ENCODE measurements at places on chromosomes 2 and 18.

GRCh38 chr2:231905026-231905425 is 21.2 kb downstream of the NPPC start:
- no peak for DNase-seq

DNA sequence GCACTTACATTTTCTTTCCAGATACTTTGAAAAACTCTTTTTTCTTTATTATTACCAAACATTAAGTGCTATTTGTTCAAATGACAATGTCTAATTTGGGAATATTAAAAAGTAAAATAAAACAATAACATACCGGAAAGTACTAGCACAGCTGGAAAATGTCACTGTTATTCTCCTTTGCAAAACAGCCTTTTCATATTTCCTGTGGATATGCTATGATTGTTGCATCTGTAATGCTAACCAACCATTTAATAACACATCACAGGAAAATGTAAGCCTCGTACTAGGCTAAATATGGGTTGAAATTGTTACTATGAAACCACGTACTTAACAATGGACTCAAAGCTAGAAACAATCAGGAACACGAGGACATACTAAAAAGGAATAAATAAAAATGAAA is 298.1 kb downstream of the CBLN2 start:
- no peak for DNase-seq

GRCh38 chr2:172580544-172580943 is 24.7 kb downstream of the PDK1 start:
- no peak for DNase-seq

GRCh38 chr2:191638079-191638801 is 39.7 kb upstream of the NABP1 start:
- DNase-seq = no peak

GRCh38 chr2:174888646-174889271 is 116.4 kb downstream of the CHN1 start:
- no peak for DNase-seq

GRCh38 chr18:37378336-37379010 is 187.1 kb downstream of the CELF4 start:
- DNase-seq = no peak

GRCh38 chr2:27147935-27148334 is 869 bp upstream of the TCF23 start:
- DNase-seq = no peak

- DNase-seq = no peak
Observed at GRCh38 chr2:100886085-100886484, 66.1 kb downstream of the NPAS2 start.
